Lung (tissue), 17 donors: ENCODE measurements at places on chromosomes 6 and 20. TPM values are rescaled to one million over a fixed set of nuclear protein-coding genes. Genes with fewer than 3 reads are reported as not detected.
A peak's percentile ranks its signal among the peaks of the same experiment; 100 is the strongest.

Gene ZFP57
- 2.4 TPM for total RNA-seq

Gene LPA
- not detected for total RNA-seq

Gene KIAA0408
- total RNA-seq, result 73.0 TPM

Gene HLA-DRB1
- total RNA-seq, result 87.1 TPM

Gene COL21A1
- total RNA-seq, result 105 TPM

Gene SMAP1
- 31.8 TPM for total RNA-seq

- no peak for DNase-seq
Measured at GRCh38 chr6:104710543-104711335, 149.0 kb downstream of the HACE1 start.

DNA sequence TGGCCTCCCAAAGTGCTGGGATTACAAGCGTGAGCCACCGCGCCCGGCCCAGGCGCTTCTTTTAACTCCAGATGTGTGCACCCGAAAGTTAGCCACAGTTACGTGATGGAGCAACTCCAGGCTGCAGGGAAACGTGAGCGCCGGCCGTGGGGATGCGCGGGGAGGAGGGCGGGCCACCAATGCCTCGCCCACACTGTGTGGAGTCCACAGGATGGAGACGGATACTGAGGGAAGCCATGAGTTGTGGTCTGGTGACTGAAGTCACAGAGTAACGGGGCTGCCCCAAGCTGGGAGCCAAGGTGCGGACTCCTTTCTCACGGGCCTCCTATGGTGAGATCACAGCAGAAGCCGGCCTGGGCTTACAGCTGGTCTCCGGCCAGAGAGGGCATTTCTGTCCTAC, 23.2 kb downstream of the YTHDF1 start:
- DNase-seq, result no peak

- DNase-seq, result no peak
Measured at GRCh38 chr6:153334121-153334520, 203.0 kb upstream of the RGS17 start.

DNA sequence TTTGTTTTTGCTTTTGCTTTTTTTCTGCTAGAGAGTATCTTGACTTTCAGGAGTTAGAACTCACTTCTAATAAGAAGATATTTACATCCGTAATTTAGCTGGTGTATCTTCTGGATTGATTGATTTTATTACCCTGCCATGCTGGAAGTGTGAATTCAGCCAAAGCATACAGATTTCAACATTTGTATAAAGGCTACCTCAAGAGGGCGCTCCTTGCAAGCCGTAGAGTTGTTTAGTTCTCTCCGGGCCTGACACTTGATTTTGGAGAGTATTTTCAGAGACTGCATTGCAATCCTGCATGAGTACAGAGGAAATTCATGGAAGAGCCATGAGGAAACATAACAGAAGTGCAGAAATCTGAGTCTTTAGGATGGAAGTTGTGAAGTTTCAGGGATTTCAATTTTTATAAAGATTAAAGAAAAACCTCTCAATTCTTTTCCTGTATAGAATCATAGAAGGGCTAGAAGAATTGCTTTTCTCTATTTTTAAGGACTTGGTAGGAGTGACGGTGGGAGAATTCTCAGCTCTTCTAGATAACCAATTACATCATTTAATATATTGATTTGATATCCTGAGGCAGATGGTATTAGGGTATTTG, 66.7 kb upstream of the TIAM2 start:
- peak; percentile 84 for DNase-seq

DNA sequence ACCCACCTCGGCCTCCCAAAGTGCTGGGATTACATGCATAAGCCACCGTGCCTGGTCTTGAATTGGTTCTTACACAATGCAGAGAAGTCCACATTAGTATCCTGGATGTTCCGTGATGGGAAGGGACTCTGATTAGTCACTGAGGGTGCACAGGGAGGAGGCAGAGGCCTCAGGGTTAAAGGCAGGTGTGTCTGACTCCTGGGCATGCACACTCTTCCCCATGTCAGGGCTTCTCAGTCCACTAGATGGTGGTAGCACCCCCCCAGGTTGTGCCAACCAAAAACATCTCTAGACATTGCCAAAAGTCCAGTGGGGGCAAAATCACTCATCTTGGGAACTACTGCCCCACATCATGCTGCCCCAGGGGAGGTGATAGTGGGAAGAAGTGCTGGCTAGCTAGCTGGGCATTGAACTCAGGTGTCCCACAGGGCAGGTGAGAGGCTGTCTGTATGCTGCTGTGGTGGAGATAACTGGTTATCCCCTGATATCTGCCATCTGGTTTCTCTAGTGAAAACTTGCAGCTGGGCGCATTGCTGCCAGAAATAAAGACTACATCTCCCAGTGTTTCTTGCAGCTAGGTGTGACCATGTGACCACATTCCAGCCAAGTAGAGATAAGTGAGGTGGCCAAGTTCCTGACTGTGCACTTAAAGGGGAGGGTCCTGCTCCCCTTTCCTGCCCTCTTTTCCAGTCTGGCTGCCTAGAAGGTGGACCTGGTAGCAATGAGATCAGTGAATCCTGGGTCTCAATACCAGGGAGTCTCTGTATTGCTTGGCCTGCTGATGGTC, 8.4 kb upstream of the NSFL1C start:
- DNase-seq, result no peak

GRCh38 chr6:20167601-20168000, 44.7 kb downstream of the MBOAT1 start:
- no peak for DNase-seq

GRCh38 chr20:5703681-5704101, 46.5 kb upstream of the SHLD1 start:
- peak; percentile 29 for DNase-seq

GRCh38 chr6:168623736-168624135, 182.8 kb downstream of the SMOC2 start:
- no peak for DNase-seq
